ENCODE measurements at places on chromosomes 11 and 22. TPM values are rescaled to one million over a fixed set of nuclear protein-coding genes. Genes with fewer than 3 reads are reported as not detected.

DNA sequence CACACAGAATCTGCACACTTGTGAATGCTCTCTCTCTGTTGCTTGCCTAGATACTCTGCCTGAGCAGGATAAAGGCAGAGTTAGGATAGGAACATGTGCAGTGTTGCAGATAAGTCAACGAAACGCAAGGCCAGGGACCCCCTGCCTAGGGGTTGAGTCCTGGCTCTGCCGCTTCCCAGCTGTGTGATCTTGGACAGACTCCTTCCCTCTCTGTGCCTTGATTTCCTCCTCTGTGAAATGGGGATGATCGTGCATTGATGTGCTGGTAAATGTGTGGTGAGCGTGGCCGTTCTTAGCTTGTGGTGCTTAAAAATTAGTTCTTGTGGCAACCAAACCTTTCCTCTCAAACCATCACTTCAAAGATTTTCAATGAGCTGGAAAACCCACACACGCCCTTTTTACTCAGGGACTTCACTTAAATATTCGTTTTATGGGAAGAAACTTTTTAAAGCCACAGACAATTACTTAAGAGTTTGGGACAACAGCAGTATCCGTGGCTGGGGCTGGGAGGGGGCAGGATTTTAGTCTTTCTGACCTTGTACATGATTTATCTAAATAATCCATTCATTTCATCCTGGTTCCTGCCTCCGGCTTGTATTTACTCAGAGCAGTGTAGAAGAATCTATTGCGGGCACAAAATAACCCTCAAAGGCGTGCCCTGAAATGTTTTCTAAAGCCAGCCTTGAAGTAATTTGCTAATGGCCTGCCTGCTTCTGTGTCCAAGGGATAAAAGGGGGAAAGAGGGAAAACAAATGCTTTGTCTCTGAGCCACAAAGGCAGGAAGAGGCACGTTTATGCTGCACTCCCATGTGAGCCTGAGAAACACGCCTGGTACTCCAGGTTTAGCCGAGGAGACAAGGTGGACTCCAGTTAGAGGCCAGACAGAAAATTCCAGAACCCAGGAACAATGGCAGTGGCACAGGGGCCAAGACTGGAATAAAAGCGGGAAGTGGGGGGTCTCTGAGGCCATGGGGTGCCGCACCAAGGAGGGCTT, 85.0 kb upstream of the CRYBB3 start:
- H3K27me3 ChIP-seq, result no peaks in the 10 kb centered on the region
- DNase-seq, result no peak
- no peak overlapping the region for H3K4me3 ChIP-seq
- H3K4me1 ChIP-seq, result peaks cover 8% of the 10 kb centered on the region

Gene GRAMD1B
- 1.1 TPM for total RNA-seq

Gene OR5A1
- not detected for total RNA-seq

DNA sequence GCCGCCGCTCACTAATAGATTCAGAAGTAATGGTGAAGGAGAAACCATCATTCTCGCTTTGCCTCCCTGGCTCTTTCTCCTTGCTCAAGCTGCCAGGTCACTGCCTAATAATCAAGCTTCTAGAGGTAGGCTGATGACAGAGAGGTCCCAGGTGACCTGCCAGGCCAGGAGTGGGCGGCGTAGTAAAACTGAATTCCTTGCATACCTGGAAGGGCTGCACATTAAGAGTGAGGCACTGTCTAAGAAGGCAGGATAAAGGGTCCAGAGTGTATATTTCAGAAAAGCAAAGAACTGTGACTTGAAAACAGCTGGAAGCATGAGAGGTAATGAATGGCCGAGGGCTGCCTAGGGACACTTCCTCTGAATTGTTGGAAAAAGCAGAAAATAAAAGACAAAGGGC, 4.1 kb downstream of the SYT13 start:
- H3K27ac ChIP-seq, result no peak overlapping the region
- DNase-seq, result no peak
- H3K27me3 ChIP-seq, result no peaks in the 10 kb centered on the region
- no peaks in the 10 kb centered on the region for H3K4me1 ChIP-seq
- no peaks in the 10 kb centered on the region for H3K36me3 ChIP-seq

Gene CASP1
- 13.8 TPM for total RNA-seq

Gene KRTAP5-2
- total RNA-seq, result not detected

DNA sequence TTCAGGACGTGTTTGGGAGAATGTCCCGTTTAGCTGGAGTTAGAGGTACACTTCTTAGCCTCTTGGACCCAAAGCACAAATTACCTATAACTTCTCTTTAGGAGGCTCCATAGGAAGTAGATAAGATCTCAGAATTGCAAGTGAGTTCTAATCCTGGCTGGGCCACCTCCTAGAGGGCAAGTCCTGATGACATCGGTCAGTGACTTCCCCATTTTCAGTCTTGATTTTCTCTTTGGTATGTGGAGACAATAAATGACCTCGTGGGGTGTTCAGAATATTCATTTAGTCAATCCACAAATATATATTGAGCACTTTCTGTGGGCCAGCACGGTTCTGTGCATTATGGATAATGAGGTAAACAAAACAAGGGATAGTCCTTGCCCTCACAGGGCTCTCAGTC, 208.6 kb downstream of the CWF19L2 start:
- no peak overlapping the region for H3K4me3 ChIP-seq
- H3K4me1 ChIP-seq, result no peaks in the 10 kb centered on the region
- no peaks in the 10 kb centered on the region for H3K27me3 ChIP-seq
- H3K27ac ChIP-seq, result no peak overlapping the region

GRCh38 chr11:36672815-36673450, 74.9 kb upstream of the RAG2 start:
- no peaks in the 10 kb centered on the region for H3K27me3 ChIP-seq
- H3K4me1 ChIP-seq, result no peaks in the 10 kb centered on the region
- H3K36me3 ChIP-seq, result no peaks in the 10 kb centered on the region
- no peak overlapping the region for H3K4me3 ChIP-seq

DNA sequence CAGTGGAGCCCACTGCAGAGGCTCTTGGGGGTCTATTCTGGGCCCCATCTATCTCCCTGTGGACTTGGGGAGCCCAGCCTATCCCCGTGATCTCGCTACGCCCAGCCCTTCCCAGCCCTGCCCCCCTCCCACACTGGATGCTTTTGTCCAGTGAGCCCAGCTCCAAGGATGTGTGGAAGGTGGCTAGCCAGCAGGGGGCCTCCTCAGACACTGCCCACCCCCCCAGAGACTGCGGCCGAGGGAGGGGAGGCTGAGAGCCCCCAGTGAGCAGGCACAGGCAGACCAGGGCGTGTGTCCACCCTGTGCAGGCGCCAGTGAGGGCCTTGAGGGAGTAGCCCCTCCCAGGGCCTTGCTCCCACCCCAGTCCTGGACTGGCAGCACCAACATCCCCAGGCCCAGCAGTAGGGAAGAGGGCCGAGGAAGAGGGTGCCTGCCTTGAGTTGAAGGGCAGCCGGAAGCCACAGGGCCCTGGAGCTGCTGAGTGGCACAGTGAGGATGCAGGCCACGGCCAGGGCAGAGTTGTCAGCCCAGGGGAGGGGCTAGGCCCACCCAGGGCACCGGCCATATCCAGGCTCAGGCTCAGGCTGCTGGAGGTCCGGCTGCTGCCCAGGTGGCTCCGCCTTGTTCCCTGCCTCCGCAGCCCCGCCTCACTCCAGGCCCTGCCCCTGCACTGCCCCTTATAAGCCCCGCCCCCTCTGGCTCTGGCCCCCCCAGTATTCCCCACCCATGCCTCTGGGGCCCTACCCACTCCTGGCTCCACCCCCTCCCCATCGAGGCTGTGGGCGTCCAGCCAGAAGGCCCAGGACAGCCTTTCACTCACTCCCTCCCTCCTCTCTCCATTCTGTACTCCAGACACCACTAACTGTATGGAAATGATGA, 28.0 kb downstream of the MOB2 start:
- H3K27me3 ChIP-seq, result no peaks in the 10 kb centered on the region
- peaks cover 10% of the 10 kb centered on the region for H3K36me3 ChIP-seq
- no peaks in the 10 kb centered on the region for H3K4me1 ChIP-seq
- no peak for DNase-seq

Gene CRYBB3
- total RNA-seq, result 0.31 TPM

GRCh38 chr11:77801477-77801876, 19.0 kb downstream of the RSF1 start:
- DNase-seq, result no peak
- H3K4me1 ChIP-seq, result no peaks in the 10 kb centered on the region
- no peak overlapping the region for H3K4me3 ChIP-seq
- no peak overlapping the region for H3K27ac ChIP-seq
- H3K36me3 ChIP-seq, result no peaks in the 10 kb centered on the region

Gene PDGFB
- 5.8 TPM for total RNA-seq

Gene PKNOX2
- total RNA-seq, result 6.6 TPM

Gene OR52N4
- total RNA-seq, result not detected

DNA sequence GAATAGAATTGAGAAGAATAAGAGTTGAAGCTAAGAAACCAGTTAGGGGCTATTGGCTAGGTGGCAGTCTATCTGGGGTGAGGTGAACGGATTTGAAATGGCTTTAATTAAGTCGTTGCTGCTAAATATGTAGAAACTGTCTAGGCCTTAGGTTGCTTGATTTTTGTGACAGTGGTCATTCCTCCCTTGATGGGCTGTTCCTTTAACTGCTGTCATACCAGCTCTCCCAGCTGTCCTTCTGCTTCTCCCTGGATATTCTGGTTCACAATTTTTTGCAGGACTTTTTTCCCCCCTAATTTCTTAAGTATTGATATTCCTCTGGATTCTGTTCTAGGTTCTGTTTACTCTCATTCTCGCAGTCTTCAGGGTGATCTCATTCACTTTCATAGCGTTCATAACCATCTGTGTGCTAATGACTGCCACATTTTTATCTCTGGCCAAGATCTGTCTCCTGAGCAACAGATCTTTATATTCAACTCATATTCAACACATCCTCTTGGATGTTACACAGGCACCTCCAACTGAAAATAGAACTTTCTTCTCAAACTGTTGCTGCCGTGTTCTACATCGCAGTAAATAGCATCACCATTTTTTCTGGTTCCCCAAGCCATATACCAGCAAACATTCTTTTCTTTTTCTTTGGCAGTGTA, 134.1 kb downstream of the UVRAG start:
- DNase-seq, result no peak
- no peak overlapping the region for H3K27ac ChIP-seq
- H3K36me3 ChIP-seq, result no peaks in the 10 kb centered on the region
- H3K4me3 ChIP-seq, result no peak overlapping the region
- H3K4me1 ChIP-seq, result peaks cover 27% of the 10 kb centered on the region
- H3K27me3 ChIP-seq, result no peaks in the 10 kb centered on the region

- no peaks in the 10 kb centered on the region for H3K4me1 ChIP-seq
- no peak overlapping the region for H3K27ac ChIP-seq
- H3K36me3 ChIP-seq, result no peaks in the 10 kb centered on the region
- H3K4me3 ChIP-seq, result no peak overlapping the region
- no peaks in the 10 kb centered on the region for H3K27me3 ChIP-seq
These were observed 24.4 kb downstream of the WNT7B start for GRCh38 chr22:45952553-45952952.

All from pancreas (tissue), 10 donors.